ENCODE measurements at places on chromosomes 2 and 18. TPM values are rescaled to one million over a fixed set of nuclear protein-coding genes. Genes with fewer than 3 reads are reported as not detected.

Gene KATNAL2
- 4.6 TPM for total RNA-seq

- DNase-seq = no peak
These were observed 265.5 kb upstream of the KCNJ3 start for GRCh38 chr2:154433010-154433409.

GRCh38 chr2:33665039-33665438 is 65.9 kb upstream of the FAM98A start:
- no peak for DNase-seq

DNA sequence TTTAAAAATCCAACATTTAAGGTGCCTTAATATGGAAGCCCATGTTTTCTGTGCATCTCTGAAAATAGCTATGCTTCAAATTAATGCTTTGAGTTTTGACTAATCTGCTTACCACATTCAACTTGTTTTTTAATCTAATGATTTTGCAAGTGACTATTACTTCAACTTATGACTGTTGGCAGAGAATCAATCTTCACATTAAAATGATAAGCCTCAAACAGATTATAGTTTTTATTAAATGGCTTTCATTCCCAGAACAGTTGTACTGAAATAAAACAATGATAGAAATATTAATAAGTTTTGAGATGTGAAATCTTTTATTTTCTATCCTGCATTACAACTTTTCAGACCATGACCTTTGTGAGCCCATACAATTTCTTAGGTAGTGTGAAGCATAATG is 347.5 kb downstream of the ZNF804A start:
- DNase-seq = no peak

DNA sequence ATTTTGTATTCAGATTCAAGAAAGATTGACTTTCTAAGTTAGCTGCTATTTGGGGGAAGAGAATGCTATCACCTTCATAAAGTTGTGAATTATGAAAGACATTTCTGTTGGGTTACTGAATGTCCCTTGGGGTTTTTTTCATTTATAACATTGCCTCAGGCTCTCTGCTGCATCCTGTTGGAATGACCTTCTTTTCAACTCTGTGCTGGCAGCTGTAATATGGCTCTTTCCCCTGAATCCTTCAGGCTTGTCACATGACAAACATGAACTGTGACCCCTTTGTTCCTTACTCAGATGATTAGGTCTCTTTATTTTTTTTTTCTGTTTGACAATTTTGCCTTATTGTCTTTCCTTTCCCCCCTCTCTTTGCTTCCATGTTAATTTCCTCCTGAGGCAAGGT is 159.8 kb downstream of the TAF4B start:
- DNase-seq = peak; percentile 42

DNA sequence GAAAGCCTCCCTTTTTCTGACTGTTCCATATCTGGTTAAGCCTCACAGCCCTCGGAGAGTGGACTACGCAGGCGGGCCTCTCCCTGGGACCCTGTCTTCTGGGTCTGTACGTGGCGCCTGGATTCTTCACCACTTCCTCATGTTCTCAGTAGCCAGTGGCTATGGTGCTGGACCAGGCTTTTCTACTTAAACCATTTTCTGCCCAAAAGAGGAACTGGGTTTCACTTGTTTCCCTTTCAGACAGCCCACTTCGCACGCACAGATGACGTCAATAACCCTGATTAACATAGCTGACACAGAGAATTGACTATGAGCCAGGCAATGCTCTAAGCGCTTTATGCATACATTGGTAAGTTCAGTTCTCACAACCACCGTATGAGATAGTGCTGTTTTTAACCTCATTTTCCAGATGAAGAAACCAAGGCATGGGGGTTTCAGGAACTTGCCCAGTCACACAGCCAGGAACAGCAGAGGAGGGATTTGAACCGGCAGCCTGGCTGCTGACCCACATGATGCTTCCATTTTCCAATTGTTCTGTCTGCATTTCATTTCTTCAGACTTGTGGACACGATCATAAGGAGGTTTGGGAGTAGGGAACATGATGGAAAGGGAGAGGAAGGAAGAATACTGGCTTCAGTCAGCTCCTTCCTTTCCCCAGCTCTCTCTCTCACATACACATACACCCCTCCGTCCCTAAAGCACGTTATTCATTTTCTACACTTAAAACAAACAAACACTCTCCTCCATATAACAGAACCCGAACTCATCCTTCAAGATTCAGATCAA is 41.7 kb downstream of the MYOM1 start:
- DNase-seq = peak; percentile 16

DNA sequence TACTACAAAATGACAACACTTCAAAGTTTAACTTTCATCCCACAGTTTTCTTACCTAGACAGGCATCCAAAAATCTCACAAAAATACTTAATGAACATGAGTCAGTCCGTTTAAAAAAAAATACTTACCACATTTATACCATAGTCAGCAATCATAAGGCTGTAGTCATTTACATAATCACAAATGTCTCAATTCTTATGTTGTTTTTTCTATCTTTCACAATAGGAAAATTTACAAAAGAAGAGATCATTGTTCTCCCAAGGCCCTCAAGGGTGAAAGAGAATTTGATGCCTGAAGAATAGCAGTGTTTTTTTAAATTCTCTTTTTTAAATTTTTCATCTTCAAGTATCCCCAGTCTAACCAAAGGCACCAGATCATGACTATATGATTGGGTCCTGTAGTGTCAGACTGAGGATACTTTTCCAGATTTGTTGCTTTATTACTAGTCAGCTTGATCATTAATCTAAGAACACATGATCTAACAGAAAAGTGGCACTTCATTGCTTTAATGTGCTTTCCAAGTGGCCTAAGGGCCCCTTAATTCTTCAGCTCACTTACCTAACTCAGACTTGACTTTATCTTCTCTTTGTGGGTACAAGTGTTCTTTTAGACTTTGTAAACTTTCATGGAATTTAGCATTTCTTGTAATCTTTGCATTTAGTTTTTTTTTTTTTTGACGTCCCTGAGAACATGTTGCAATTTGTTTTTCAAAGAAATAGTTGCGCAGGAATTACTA is 4.7 kb downstream of the SCYGR5 start:
- DNase-seq = no peak

DNA sequence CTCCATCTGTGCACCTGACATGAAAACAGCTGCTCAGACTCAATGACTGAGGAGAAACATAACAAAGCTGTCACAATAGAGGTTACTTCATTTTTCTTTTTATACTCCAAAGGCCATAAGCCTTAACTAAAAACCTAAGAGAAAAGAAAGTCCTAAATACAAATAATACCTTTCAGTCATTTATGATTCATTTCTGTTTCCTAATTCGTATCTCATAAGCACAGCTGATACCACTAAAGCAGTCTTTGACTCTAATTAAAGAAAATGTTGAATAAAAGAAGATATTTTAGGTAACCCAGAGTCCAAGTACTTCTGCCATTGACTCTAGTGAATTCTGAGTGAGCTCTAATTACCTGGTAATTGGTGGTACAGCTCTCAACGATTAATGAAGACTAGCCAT is 20.6 kb downstream of the NEMP2 start:
- DNase-seq = no peak

- no peak for DNase-seq
These were observed 2.8 kb upstream of the RESP18 start for GRCh38 chr2:219335373-219335786.

GRCh38 chr18:79799619-79800370 is 2.1 kb downstream of the KCNG2 start:
- DNase-seq = no peak

DNA sequence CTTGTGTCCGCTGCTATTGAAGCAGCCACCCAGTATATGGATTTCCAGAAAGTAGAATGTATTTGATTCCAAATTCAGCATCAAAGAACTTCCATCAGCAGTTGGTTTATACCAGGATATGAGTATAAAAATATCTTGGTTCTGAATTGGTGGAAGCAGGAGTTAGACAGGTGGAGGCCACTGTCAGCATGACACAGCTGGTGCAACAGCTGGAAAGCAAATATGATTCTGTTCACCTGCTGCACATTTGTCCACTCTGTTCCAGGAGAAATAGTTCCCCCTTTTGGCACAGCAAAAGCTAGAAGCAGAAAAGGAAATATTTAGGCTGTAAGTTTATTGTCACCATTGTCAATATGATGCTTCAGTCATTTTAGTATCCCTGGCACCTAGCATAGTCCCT is 41.2 kb downstream of the KIAA2012 start:
- DNase-seq = no peak

DNA sequence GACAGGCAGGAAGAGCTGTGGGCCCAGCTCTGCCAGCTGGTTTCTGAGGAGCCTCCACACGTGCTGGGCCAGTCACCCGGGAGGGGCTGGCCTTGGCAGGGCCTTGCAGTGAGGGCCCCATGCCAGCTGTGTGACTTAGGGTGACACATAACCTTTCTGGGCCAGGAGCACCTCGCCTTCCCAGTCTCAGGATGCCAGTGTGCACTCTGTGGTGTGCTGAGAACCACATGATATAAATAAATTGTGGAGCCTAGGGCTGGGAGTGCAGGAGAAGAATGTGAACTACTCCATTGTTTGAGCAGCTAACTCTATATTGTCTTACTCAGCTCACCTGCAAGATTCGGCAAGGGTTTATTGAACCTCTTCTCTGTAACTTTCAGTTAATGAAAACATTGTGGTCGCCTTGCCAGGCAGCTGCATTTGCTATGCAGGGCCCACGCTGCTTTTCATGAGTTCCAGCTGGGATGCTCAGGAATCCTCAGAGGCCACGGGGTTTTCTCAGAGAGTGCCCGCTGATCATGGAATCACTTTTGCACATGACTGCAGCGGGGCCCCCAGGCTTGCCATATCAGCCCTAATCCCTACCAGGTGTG is 222.3 kb downstream of the SH3RF3 start:
- DNase-seq = peak; percentile 84

GRCh38 chr2:239826786-239827522 is 198.2 kb downstream of the NDUFA10 start:
- DNase-seq = no peak

GRCh38 chr2:216621292-216621691 is 11.9 kb upstream of the IGFBP2 start:
- no peak for DNase-seq

GRCh38 chr2:171723716-171724683 is 36.7 kb downstream of the DYNC1I2 start:
- peak; percentile 50 for DNase-seq

Measured in fibroblast of lung (primary cell).